Amygdala (tissue), 56 donors: ENCODE measurements at places on chromosomes 12 and 14.

GRCh38 chr14:22276913-22277816 is 311.9 kb downstream of the DAD1 start:
- no peak for DNase-seq

GRCh38 chr12:104600036-104600712 is 143.4 kb downstream of the CHST11 start:
- no peak for DNase-seq

- no peak for DNase-seq
These were observed 127.6 kb upstream of the MED13L start for GRCh38 chr12:116404913-116405611.

DNA sequence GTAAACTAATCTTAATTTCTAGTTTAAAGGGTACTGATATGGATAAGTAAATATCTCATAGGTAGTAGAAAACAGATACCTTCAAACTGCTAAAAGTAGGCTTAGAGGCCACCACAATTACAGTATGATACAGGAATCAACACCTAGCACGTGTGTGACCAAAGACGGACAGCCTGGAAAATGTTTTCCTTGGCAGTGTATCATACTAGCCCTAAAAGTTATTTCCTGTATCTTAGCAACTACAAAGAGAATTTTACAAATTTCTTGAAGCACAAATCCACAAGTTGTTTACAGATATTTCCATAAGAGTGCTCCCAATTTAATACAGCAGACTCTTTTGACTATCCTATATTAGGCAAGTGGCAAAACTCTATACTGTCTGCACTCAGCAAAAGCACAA is 106.0 kb downstream of the ITPR2 start:
- no peak for DNase-seq

DNA sequence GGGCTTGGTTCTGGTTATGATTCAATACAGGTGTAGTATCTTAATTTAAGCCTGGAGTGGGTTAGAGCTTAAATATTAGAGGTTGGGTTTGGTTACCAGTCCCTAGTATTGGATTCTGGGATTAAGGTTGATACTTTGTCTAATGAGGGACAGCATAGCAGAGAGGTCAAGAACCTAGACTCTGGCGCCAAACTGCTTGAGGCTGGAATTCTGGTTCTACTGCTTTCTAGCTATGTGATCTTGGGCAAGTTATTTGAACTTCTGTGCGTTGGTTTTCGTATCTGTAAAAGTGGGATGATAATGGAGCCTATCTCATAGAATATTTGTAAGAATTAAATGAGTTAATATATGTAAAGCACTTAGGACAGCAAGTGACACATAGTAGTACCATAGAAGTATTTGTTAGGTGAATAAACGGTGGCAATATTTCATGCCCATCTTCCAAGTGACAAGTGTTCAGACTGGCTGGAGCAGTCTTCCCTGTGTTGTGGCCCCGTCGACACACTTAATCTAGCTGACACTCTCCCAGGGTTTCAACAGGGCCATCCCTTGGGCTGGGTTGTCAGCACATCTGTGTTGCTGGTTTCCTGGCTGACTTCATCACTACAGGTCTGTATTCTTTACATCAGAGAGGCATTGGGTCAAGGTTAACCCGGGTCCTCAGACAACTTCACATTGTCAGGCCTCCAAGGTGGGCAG is 3.0 kb downstream of the ENDOU start:
- DNase-seq = no peak
